GM13977 (cell line): ENCODE measurements at places on chromosomes 12 and 14.
A peak's percentile ranks its signal among the peaks of the same experiment; 100 is the strongest.

DNA sequence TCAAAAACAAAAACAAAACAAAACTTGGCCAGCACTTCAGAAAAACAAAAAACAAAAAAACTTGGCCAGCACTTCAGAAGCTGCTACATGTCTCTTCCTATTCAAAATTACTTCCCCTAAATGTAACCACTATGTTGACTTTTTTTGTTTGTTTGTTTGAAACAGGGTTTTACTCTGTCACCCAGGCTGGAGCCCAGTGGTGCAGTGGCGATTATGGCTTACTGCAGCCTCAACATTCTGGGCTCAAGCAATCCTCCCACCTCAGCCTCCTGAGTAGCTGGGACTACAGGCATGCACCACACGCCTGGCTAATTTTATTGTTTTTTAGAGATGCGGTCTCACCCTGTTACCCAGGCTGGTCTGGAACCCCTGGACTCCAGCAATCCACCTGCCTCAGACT is 38.0 kb upstream of the PPP4R3A start:
- DNase-seq = no peak

DNA sequence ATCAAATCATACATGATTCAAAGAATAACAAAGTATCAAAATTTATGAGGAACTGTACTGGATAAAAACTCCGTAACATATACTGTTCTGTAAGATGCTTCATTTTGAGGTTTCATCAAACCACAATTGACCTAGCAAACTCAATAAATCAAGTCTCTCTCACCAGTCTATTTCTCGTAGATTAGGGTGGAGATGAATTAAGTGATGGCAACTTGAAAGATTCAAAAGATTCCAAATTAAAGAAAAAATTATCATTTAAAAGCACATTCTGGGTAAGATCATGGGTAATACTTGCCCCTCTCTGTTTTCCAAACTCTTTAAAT is 74.4 kb downstream of the PAPLN start:
- no peak for DNase-seq

- no peak for DNase-seq
Observed at GRCh38 chr12:72089678-72090077, 151.0 kb downstream of the TPH2 start.

DNA sequence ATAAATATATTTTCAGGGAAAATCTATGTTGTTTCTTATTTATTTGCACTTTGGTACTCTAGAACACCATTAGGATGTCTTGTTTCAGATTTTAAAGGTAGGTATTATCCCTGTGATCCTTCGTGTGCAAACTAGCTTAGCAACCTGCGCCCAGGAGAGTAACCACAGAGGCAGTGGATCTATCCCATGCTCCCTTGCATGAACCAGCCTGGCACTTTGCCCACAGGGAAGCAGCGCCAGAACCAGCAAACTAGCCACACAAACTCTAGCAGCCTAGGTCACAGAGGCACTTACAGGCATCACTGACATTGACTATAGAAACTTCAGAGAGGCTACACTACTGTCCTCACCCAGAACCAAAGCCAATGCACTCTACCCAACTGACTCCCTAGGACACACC is 76.1 kb downstream of the TSHR start:
- DNase-seq = no peak

GRCh38 chr12:93851257-93851671 is 174.1 kb downstream of the CRADD start:
- no peak for DNase-seq

DNA sequence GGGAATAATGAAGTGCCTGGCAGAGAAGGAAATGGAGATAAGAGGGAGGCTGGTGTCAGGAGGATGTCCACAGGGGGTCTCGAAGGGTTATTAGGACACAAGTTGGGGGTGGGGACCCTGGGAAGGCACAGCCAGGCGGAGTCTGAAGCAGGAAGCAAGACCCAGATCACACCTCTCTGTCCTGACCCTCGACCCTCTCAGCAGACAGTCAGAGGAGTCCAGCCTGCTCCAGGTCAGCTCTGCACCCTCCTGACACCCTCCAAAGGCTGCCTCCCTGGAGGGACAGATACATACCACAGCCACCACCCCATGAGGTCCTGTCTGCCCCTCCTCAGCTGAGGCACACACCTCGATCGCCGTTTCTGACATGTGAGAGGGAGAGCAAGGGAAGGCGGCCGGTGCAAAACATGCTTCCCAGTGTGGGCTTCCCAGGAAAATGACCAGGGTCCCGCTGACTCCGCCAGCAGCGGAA is 9.0 kb downstream of the BCL11B start:
- DNase-seq = no peak

DNA sequence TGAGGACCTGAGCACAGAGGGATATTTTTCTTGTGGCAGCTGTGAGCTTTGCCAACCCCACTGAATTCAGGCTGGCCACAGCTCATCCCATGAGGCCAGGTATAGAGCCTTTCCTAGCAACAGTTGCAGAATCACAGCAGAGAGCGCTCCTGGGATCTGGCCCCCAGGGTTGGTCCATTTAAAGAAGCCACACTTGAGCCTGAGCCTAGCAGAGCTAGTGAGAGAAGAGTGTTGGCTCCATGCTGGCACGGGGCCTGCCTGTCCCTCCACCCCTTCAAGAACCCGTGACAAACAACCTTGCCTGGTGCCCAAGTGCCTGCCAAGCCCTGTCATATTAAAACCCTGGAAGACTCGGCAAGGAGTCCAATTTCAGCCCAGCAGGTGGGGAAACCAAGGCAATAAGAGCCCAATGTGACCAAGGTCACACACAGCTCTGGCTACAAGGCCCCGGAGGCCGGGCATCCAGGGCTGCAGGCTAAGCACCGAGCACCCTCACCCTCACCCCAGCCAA is 91.6 kb downstream of the LRRC74A start:
- no peak for DNase-seq

- no peak for DNase-seq
Observed at GRCh38 chr12:2941524-2941923, 17.7 kb upstream of the TEAD4 start.

GRCh38 chr12:91811481-91812287 is 334.0 kb downstream of the BTG1 start:
- peak; percentile 26 for DNase-seq

- no peak for DNase-seq
Observed at GRCh38 chr12:50550530-50551223, 45.9 kb downstream of the DIP2B start.

DNA sequence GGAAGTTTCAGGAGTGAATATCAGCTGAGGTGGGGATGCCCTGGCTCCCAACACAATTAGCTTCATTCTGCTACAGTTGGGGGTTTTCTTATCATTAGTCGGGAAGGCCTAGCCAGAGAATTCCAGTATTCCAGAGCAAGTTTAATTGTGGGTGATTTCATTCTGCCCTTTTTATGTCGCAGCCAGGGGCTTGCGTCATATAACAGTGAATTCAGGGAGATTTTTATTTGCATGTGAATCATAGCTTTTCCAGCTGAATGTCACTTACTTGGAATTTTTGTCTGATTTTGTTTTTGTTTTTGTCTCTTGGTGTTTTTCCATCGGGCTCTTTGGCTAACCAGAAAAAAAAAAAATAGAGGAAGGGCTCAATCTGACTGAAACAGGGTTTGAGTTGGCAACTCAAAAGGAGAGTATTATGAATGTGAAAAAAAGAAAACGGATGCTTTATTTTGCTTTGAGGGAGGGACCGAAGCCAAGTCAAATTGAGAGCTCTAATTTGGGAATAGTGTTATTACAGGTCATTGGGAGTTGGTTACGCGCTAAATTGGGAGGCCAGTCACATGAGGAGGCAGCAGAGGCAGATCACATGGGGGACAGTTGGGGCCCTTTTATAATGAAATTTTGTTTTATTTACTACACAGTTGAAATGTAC is 119.4 kb downstream of the SAMD4A start:
- DNase-seq = no peak

DNA sequence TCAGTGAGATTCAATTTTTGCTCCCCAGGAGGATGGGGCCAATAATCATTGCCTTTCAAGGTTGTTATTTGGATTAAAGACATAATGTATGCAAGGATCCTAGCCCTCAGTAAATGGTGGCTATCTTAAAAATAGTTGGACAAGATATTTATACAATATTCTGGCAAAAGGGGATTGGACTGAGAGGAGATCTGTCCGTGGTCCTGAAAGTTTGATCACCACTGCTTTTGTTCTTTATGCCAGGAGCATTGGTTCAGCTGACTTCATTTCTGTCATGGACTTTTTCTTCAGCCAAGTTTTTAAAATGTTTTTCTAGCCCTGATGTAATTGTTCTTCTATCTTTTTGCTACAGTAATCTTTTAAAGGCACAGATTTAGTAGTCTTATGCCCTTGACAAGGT is 70.2 kb upstream of the TCL1A start:
- DNase-seq = peak; percentile 42

DNA sequence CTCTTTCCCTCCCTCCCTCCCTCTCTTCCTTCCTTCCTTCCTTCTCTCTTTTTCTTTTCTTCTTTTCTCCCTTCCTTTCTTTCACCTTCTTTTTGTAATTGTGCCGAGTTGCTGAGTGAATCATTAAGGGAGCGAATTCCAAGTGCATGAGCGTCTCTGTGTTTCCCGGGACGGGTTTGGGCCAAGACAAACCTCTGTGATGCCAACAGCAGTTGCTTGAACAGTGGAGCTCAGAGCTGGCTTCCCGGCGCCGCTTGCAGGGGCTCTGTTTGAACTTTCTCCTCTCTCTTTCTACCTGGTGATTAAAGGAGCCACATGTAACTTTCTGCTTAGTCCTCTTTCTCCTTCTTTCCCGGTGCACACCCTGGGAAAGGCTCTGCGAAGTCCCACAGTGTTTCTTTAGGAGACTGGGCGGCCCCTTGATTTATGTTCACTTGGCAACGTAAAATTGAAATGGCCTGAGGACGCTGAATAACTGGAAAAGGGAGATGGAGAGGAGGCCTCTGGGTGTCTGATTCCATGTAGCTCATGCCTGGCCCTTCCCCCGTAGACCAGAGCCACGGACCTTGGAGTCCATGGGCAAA is 33.7 kb upstream of the MAP1LC3B2 start:
- no peak for DNase-seq

DNA sequence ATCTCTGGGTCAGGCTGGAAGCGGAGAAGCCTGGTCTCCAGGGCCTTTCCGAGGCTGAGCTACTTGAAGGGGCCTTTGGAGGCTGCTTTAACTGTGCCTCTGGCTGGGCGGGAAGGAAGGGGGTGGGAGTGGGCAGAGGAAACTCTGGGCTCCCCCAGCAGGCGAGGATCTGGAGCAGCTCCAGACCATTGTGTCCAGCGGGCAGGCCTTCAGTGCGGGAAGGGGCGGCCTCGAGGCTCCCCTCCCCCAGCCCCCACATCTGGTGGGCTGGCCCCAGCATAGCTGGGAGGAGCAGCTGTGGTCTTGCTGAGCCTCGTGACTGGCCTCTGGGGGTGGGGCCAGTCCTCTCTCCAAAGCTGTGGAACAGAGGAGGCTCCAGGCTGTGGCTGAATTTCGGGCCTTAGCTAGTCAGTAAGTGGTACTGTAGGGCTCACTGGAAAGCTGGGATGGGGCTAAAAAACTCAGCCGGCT is 3.4 kb downstream of the TAMALIN start:
- DNase-seq = no peak

DNA sequence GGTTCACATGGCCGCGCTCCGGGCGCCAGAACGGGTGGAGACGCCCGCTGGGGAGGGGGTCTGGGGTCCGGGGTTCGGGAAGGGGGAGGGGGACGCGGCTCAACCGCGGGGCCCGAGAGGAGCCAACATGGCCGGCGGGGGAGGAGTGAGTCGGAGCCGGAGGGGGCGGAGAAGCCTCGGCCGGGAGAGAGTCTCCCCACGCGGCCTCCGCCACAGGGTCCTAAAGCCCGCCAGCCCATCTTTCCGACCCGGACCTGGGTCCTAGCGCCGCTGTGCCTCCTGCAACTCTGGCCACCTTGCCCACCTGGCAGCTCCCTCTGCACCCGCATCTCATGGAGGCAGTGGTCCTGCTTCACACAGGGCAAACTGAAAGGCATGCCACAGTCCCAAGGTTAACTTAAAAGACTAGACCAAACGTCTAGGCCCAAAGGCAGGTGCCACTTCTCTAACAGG is at the start of gene BAZ2A:
BAZ2A (minus strand) TSS at position 147 of the 453 bp plus-strand sequence. CDS start 12,796 bp downstream, outside the sequence.
- DNase-seq = peak; percentile 93

- no peak for DNase-seq
Observed at GRCh38 chr12:108239378-108239777, 99.7 kb downstream of the CMKLR1 start.

DNA sequence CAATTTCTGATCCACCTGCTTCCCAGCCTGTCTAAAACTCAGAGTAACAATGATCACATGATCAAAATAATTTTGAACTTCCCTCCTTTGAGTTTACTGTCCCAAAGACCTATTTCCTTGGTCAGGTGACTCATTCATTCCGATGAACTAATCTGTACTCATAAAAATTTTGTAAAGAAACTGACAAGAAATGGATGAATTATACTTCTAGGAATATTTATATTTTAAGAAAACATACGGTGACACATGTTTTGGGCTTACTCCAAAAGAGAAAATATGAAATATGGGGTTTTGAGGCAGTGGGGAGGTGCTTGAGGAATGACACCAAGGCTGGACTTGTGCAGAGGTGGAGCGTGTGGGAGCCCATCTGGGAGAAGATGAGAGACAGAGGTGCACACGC is 42.0 kb downstream of the GUCY2C start:
- no peak for DNase-seq

GRCh38 chr12:83850531-83850930 is 1062.1 kb downstream of the SLC6A15 start:
- DNase-seq = no peak

DNA sequence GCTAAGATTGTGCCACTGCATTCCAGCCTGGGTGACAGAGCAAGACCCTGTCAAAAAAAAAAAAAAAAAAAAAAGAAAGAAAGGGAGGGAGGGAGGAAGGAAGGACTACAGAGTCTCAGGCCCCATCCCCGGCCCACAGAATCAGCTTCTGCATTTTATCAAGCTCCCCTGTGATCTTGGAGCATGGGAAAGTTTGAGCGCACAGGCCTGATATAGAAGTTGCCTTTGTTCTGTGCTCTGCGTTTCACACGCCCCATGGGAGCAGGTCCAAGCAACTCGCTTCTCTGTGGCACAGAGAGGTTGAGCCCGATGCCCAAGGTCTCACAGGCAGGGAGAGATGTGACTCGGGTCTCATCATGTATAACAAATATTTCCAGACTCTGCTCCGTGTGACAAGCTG is 101.8 kb downstream of the PHETA1 start:
- DNase-seq = no peak

DNA sequence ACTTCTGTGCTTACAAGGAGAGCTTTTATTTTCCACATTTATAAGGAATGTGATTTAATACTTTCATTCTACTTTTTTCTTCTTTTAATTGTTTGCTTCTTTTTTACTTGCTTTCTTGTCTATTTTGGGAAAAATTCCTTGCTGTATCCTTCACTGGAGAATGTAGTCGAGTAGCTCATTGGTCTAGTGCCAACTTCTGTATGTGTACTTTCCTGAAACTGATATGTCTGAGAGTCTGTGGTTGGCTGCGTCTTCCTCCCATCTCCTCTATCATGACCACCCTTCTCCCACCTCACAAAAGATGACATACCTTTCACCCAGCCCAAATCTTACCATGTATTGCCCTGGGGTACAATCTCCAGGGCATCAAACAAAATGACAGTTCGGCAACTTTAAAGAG is 51.8 kb downstream of the MSRB3 start:
- DNase-seq = no peak
